ENCODE measurements at places on chromosomes 4 and X. TPM values are rescaled to one million over a fixed set of nuclear protein-coding genes. Genes with fewer than 3 reads are reported as not detected.

Gene TDO2
- 0.32 TPM for total RNA-seq

Gene SMIM10L2A
- 3.4 TPM for total RNA-seq

Gene CCDC149
- 5.2 TPM for total RNA-seq

Gene MED12
- total RNA-seq, result 87.4 TPM

Gene KLHL4
- total RNA-seq, result 39.9 TPM

Gene XAGE2
- total RNA-seq, result not detected

Gene CXCL13
- not detected for total RNA-seq

Gene WDR17
- 6.3 TPM for total RNA-seq

Gene NUDT10
- 19.3 TPM for total RNA-seq

Gene RBMXL3
- total RNA-seq, result not detected

Gene ABCB7
- total RNA-seq, result 30.5 TPM

Gene EPGN
- not detected for total RNA-seq

Gene CLCN5
- total RNA-seq, result 34.7 TPM

Gene TMPRSS11F
- not detected for total RNA-seq

Gene GAGE12E
- not detected for total RNA-seq

Gene SOX3
- total RNA-seq, result 0.71 TPM

Gene ZNF674
- 6.4 TPM for total RNA-seq

- DNase-seq, result no peak
- H3K27ac ChIP-seq, result no peak overlapping the region
- H3K27me3 ChIP-seq, result no peaks in the 10 kb centered on the region
- no peaks in the 10 kb centered on the region for H3K4me1 ChIP-seq
- H3K36me3 ChIP-seq, result no peaks in the 10 kb centered on the region
Measured at GRCh38 chr4:31272331-31273061, 552.3 kb downstream of the PCDH7 start.

DNA sequence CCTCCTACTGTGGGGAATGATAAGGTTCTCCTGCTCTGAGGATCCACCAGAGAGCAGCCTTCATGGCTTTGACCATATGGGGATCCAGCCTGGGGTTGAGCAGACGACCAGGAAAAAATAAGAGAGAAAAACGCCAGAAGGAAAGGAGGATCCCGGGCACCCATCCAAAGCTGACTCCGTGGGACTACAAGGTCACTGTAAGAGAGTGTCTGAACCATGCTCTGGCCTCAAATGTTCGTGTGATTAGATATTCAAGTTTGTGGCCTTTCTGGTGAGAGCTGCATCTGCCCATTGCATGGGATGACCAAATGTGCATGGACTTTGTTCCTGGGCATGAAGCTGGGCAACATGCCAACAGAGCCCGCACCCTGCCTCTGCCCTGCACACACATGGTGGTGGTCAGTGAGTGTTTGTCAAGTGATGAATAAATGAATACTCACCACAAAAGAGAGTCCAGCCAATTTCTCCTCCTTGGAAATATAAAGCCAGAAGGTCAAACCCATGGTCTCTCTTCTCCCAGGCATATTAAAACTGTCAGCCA is 346.0 kb upstream of the GATB start:
- no peak for DNase-seq
- H3K27me3 ChIP-seq, result peaks cover 5% of the 10 kb centered on the region
- H3K4me1 ChIP-seq, result peaks cover 33% of the 10 kb centered on the region
- H3K27ac ChIP-seq, result no peak overlapping the region
- H3K4me3 ChIP-seq, result no peak overlapping the region

GRCh38 chr4:72938516-72938915 is 131.0 kb downstream of the COX18 start:
- H3K4me1 ChIP-seq, result no peaks in the 10 kb centered on the region
- no peak overlapping the region for H3K27ac ChIP-seq
- H3K4me3 ChIP-seq, result no peak overlapping the region
- H3K36me3 ChIP-seq, result no peaks in the 10 kb centered on the region
- no peaks in the 10 kb centered on the region for H3K27me3 ChIP-seq
- DNase-seq, result no peak

DNA sequence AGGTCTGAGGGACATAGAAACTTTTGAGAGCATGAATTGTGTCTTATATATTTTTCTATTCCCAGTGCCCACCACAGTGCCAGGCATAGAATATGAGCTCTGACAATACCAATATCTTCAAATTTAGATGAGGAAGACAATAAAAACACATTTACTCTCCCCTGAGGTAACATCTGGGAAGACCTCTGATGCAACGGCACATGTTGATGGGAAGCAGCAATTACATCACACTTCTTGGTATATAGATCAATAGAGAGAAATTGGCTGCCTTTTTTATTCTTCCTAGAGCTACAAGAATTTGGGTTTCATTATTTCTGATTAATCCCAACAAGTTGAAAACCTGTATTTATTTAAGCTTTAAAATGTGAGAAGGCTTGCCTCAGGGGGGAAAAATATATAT is 67.4 kb upstream of the SMAD1 start:
- H3K4me3 ChIP-seq, result no peak overlapping the region
- no peak overlapping the region for H3K27ac ChIP-seq
- peaks cover 7% of the 10 kb centered on the region for H3K4me1 ChIP-seq
- no peak for DNase-seq

- DNase-seq, result no peak
- H3K27me3 ChIP-seq, result no peaks in the 10 kb centered on the region
- H3K27ac ChIP-seq, result no peak overlapping the region
- no peak overlapping the region for H3K4me3 ChIP-seq
Measured at GRCh38 chr4:176276710-176277109, 7.7 kb upstream of the ASB5 start.

GRCh38 chr4:47251348-47252135 is 212.0 kb downstream of the COMMD8 start:
- H3K4me1 ChIP-seq, result no peaks in the 10 kb centered on the region
- no peak overlapping the region for H3K4me3 ChIP-seq
- no peaks in the 10 kb centered on the region for H3K36me3 ChIP-seq
- no peaks in the 10 kb centered on the region for H3K27me3 ChIP-seq

- peaks cover 7% of the 10 kb centered on the region for H3K36me3 ChIP-seq
- no peak for DNase-seq
- no peaks in the 10 kb centered on the region for H3K4me1 ChIP-seq
- no peaks in the 10 kb centered on the region for H3K27me3 ChIP-seq
Measured at GRCh38 chr4:127055357-127055756, 577.4 kb upstream of the INTU start.

DNA sequence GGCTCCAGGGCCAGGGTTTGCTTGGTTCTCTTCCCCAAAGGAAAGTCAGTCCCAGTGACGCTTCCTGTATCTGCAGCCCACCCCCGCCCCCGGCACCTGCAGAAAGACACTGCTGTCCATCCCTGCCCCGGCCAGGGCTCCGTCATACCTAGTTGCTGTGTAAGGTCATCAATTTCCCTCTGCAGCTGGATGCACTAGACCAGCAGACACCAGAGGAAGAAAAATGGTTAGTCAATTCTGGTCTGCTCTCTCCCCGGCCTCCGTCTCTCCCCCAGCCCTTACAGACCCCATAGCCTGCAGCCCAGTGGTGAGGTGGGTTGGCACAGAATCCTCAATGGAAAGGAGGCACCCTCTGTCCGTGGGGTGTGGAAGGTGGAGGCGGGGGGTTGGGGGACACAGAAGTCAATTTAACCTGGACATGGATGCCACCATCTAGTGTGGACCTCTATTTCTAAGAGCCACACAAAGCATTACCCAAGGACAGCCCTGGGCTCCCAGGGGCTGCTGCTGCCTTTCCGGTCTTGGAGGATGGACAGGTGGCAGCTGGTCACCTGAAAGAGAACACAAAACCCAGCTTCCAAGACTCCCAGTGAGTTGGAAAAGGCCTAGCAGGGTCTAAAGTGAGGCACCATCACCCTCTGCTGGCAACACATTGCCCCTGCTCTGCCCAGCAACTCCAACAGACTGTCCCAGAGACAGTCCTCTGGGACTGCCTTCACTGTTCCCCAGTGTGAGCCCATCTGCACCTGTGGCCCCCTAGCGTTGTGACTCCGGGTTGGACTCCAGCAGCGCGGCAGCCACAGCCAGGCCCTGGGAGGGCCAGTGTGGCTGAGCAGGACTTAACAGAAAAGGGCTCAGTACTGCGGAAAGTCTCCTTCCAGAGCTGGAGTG is 40.2 kb upstream of the NHSL2 start:
- H3K36me3 ChIP-seq, result peaks cover 4% of the 10 kb centered on the region
- no peaks in the 10 kb centered on the region for H3K4me1 ChIP-seq
- H3K27ac ChIP-seq, result no peak overlapping the region
- H3K27me3 ChIP-seq, result no peaks in the 10 kb centered on the region
- H3K4me3 ChIP-seq, result no peak overlapping the region

- peaks cover 1% of the 10 kb centered on the region for H3K27me3 ChIP-seq
- H3K27ac ChIP-seq, result no peak overlapping the region
- DNase-seq, result no peak
- no peaks in the 10 kb centered on the region for H3K36me3 ChIP-seq
Measured at GRCh38 chr4:108058685-108059440, 69.2 kb downstream of the HADH start.

GRCh38 chrX:129553619-129554288 is 13.7 kb downstream of the OCRL start:
- no peaks in the 10 kb centered on the region for H3K27me3 ChIP-seq
- H3K27ac ChIP-seq, result no peak overlapping the region
- H3K4me1 ChIP-seq, result no peaks in the 10 kb centered on the region
- no peaks in the 10 kb centered on the region for H3K36me3 ChIP-seq
- no peak for DNase-seq

DNA sequence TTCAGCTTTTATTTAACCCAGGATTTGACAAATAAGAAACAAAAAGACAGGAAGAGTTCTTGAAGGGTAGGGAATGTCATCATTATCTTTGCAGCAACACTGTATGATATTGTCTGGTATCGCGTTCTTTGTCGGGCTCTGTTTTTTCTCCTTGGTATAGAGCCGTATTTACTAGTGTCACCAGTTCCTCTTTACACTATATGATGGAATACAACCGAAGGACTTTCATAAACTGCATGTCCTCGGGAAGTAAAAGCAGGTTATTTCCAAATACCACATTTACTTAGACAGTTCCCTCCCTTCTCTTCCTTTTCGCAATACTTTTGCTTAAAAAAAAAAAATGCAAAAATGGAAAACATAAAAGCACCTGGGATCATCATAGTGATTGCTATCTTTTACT is 96.6 kb upstream of the IL13RA1 start:
- no peak overlapping the region for H3K27ac ChIP-seq
- no peaks in the 10 kb centered on the region for H3K4me1 ChIP-seq
- DNase-seq, result no peak
- no peaks in the 10 kb centered on the region for H3K36me3 ChIP-seq
- no peaks in the 10 kb centered on the region for H3K27me3 ChIP-seq
- no peak overlapping the region for H3K4me3 ChIP-seq

GRCh38 chr4:174260099-174260498 is 23.4 kb downstream of the FBXO8 start:
- H3K27me3 ChIP-seq, result peaks cover 2% of the 10 kb centered on the region
- H3K4me3 ChIP-seq, result no peak overlapping the region
- H3K36me3 ChIP-seq, result no peaks in the 10 kb centered on the region
- DNase-seq, result no peak
- peaks cover 21% of the 10 kb centered on the region for H3K4me1 ChIP-seq
- H3K27ac ChIP-seq, result no peak overlapping the region

DNA sequence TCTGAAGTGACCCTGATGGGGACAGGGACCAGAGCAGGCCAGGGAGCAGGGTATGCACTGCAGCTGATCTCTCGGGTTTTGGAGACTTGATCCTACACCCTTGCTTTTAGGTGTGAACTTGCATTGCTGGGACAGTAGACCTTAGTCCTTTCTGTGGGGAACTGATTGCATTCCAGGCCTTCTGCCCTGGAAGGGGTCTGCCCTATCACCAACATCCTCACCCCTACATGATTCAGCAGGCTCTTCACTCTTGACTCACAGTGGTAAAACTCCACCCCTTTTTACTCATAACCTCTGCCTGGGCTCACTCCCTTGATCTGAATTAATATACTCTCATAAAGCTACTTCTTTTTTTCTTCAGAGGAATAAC is 6.6 kb upstream of the DDX60L start:
- H3K27ac ChIP-seq, result no peak overlapping the region
- peaks cover 7% of the 10 kb centered on the region for H3K4me1 ChIP-seq
- no peak overlapping the region for H3K4me3 ChIP-seq
- peaks cover 3% of the 10 kb centered on the region for H3K27me3 ChIP-seq
- no peaks in the 10 kb centered on the region for H3K36me3 ChIP-seq
- DNase-seq, result no peak
